ENCODE measurements at places on chromosomes 5 and 9. TPM values are rescaled to one million over a fixed set of nuclear protein-coding genes. Genes with fewer than 3 reads are reported as not detected.

DRD1 gene
- not detected for total RNA-seq

DNA sequence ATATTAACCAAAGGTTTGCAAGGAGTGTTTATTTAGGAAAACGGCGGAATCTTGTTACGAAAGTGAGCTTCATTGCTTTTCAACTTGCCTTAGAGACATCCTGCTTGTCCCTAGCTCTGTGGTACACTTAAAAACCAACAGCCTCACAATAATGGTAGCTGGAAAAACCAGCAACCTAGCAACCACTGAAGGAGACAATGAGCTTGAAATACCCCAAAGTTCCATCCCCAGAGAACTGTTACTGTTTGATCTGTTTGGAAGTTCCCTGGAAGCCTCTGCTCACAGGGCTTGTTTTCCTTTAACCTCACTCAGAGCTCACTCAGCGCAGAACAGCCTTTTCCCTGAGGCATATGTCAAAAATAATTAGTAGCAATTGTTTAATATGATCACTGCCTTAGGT, 43.2 kb downstream of the SH3TC2 start:
- DNase-seq: no peak

DNA sequence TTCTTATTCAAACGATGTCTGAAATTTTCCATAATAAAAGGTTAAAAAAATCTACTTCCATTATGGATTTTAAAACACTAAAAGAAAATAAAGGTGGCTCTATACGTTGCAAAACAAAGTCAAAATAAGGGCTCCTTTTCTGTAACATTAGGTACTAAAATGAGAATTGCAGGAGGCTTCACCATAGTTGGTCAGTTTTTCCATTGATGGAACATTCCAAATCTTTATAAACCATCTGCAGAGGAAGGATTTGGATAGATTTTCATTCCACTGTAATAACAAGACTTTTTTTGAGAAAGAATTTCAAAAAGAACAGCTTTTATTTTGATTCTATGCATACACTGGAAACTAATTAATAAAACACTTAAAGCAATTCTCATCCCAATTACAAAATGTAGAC, 145.6 kb downstream of the LURAP1L start:
- no peak for DNase-seq

DNA sequence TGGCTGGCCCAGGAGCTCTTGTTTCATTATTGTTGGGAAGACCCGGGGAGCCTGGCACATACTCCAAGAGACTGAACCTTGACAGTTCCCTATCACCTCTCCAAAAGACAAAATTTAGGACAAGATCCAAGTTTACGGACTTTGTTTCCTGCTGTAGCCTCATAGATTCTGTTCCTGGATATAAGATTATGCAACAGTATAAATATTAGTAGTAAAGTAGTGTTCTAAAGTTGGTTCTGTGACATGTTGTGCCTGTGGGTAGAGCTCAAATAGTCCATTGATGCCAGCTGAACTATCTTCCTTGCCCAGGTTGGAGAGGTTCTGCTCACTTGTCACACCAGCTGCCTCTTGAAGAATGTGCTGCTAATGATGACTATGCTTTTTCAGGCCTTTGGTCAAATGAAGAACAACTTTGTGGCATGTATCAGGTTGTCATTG, 430.2 kb downstream of the DMAC1 start:
- no peak for DNase-seq

COL15A1 gene
- total RNA-seq: 0.06 TPM

DNA sequence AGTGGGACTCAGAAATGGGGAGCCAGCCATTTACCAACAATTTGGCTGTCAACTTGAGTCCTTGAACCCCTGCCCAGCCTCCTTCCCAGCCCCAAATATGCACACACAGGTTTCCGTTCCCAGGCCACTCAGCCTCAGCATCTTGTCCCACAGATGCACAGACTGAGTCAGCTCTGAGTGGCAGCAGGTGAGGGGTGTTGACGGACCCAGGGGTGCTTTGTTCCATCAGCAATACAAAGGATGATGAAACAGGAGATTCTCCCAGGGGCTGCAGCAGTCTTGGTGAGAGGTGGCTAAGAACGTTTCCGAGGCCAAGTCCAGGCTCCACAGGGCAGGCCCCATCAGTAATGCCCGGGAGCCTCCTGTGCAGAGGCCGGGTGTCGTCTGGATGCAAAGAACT, 4.9 kb upstream of the OLFM1 start:
- no peak for DNase-seq
